ENCODE measurements at places on chromosomes 7 and 10.
A peak's percentile ranks its signal among the peaks of the same experiment; 100 is the strongest.

GRCh38 chr7:155261031-155261985, 36.4 kb upstream of the INSIG1 start:
- peaks cover 9% of the 10 kb centered on the region for H3K4me1 ChIP-seq
- no peak for DNase-seq
- H3K4me3 ChIP-seq = no peak overlapping the region
- H3K27ac ChIP-seq = no peak overlapping the region

GRCh38 chr7:47622946-47623640, 41.2 kb upstream of the TNS3 start:
- H3K27me3 ChIP-seq = no peaks in the 10 kb centered on the region
- H3K36me3 ChIP-seq = no peaks in the 10 kb centered on the region
- peak; percentile 95 for DNase-seq
- H3K4me1 ChIP-seq = peaks cover 30% of the 10 kb centered on the region
- peak overlapping the region; percentile 73 for H3K27ac ChIP-seq
- H3K4me3 ChIP-seq = no peak overlapping the region

GRCh38 chr10:132377326-132377725, 19.7 kb upstream of the PWWP2B start:
- DNase-seq = no peak
- no peaks in the 10 kb centered on the region for H3K27me3 ChIP-seq
- H3K4me1 ChIP-seq = no peaks in the 10 kb centered on the region
- peaks cover 18% of the 10 kb centered on the region for H3K36me3 ChIP-seq
- H3K27ac ChIP-seq = no peak overlapping the region
- no peak overlapping the region for H3K4me3 ChIP-seq

- DNase-seq = no peak
- H3K4me3 ChIP-seq = no peak overlapping the region
- H3K4me1 ChIP-seq = no peaks in the 10 kb centered on the region
- no peaks in the 10 kb centered on the region for H3K36me3 ChIP-seq
- H3K27me3 ChIP-seq = no peaks in the 10 kb centered on the region
These were observed 177.7 kb downstream of the KIF20B start for GRCh38 chr10:89879121-89879520.

DNA sequence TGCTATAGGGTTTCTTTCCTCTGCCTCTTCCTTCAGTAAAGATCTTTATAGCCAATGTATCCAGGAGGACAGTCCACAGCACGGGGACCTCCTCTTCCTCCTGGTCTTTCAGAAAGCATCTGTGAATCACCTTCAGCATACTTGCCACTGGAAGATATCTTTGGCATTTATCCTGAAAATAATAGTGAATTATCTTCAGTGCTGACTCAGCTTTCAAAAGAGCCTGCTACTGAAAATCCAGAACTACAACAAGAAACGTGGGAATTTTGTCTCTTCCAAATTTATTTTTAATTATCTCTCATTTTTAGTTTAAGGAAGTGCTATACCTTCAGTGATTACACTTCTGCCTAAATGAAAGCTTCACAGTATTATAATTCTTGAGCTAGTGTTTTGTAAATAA, 7.6 kb upstream of the UNC5B start:
- H3K27me3 ChIP-seq = no peaks in the 10 kb centered on the region
- no peak overlapping the region for H3K4me3 ChIP-seq
- no peak overlapping the region for H3K27ac ChIP-seq
- no peaks in the 10 kb centered on the region for H3K36me3 ChIP-seq
- DNase-seq = no peak
- no peaks in the 10 kb centered on the region for H3K4me1 ChIP-seq

All from stomach (tissue), 19 donors.